ENCODE measurements at places on chromosomes 12 and 14. TPM values are rescaled to one million over a fixed set of nuclear protein-coding genes. Genes with fewer than 3 reads are reported as not detected.

The RHEBL1 gene
- total RNA-seq: 0.39 TPM

The LHX5 gene
- not detected for total RNA-seq

The SLCO1B3 gene
- total RNA-seq: not detected

The GLS2 gene
- under 0.01 TPM for total RNA-seq

The TMEM229B gene
- total RNA-seq: 0.37 TPM

The PPFIA2 gene
- total RNA-seq: 2.2 TPM

The MAP1LC3B2 gene
- total RNA-seq: not detected

The DLK1 gene
- total RNA-seq: not detected

The CD163 gene
- total RNA-seq: under 0.01 TPM
